Karpas-422 (cell line): ENCODE measurements at places on chromosomes 7 and 10. TPM values are rescaled to one million over a fixed set of nuclear protein-coding genes. Genes with fewer than 3 reads are reported as not detected.

- no peak for DNase-seq
- H3K27ac ChIP-seq: no peak overlapping the region
- H3K4me1 ChIP-seq: no peaks in the 10 kb centered on the region
- H3K27me3 ChIP-seq: no peaks in the 10 kb centered on the region
- H3K36me3 ChIP-seq: no peaks in the 10 kb centered on the region
Observed at GRCh38 chr7:155457544-155458110, 302 bp upstream of the EN2 start.

DNA sequence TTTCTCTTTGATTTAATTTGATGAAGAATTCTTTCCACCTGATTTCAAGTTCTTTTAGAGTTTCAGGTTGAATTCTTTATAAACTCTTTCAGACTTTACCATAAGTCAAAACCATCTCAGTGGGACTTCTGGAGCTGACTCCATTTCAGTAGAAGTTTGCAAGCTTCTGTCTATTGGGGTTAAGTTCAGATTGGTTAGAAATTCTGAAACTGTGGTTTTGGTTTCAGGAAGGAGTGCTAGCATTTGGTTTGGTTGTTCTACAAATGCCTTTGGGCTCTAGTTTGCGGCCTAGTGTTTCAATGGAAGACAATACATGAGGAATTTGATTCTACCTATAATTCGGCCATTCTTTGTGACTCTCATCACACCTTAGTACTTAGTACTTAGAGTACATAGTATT, 176.8 kb upstream of the RHOBTB1 start:
- H3K27ac ChIP-seq: no peak overlapping the region
- H3K36me3 ChIP-seq: no peaks in the 10 kb centered on the region
- DNase-seq: no peak
- H3K4me1 ChIP-seq: no peaks in the 10 kb centered on the region
- no peak overlapping the region for H3K4me3 ChIP-seq

GRCh38 chr7:48170506-48170905, 752 bp upstream of the ABCA13 start:
- DNase-seq: no peak
- no peaks in the 10 kb centered on the region for H3K27me3 ChIP-seq
- H3K4me1 ChIP-seq: no peaks in the 10 kb centered on the region
- H3K4me3 ChIP-seq: no peak overlapping the region
- H3K27ac ChIP-seq: no peak overlapping the region
- H3K36me3 ChIP-seq: no peaks in the 10 kb centered on the region

- H3K27me3 ChIP-seq: no peaks in the 10 kb centered on the region
- no peaks in the 10 kb centered on the region for H3K4me1 ChIP-seq
- no peaks in the 10 kb centered on the region for H3K36me3 ChIP-seq
- H3K27ac ChIP-seq: no peak overlapping the region
- DNase-seq: no peak
Observed at GRCh38 chr7:51189777-51190176, 126.8 kb downstream of the COBL start.

The LRRD1 gene
- total RNA-seq: not detected in 2 replicates

The GPR141 gene
- not detected in 2 replicates for total RNA-seq

The NOS3 gene
- total RNA-seq: 59.8 and 62.5 TPM in 2 replicates

The NPC1L1 gene
- total RNA-seq: not detected in 2 replicates

The WNT16 gene
- not detected in 2 replicates for total RNA-seq

The CTAGE8 gene
- total RNA-seq: not detected in 2 replicates

The SLC37A3 gene
- 4.2 and 5.6 TPM in 2 replicates for total RNA-seq

The FAM24B gene
- 11.6 and 16.3 TPM in 2 replicates for total RNA-seq
